ENCODE measurements at places on chromosomes 4 and X.

DNA sequence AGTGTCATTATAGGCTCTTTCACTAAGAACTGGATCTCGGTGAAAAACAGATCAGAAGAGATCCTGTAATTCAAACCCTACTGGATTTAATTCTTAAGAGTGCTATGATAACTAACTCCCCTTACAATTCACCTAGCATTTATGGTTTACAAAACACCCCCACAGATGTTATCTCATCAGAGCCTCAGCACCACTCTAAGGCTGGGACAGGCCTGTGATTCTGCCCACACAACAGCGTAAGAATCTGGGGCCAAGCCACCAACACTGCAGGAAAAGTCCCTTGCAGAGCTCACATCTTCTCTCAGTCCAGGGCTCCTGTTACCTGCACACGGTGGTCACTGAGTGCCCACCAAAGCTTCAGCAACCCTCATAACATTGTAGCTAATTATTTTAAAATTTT is 8.9 kb downstream of the MFAP3L start:
- no peak for DNase-seq

GRCh38 chr4:24013668-24014422 is 124.0 kb upstream of the PPARGC1A start:
- DNase-seq, result no peak

- no peak for DNase-seq
Observed at GRCh38 chr4:150037251-150037856, 40.9 kb upstream of the DCLK2 start.

DNA sequence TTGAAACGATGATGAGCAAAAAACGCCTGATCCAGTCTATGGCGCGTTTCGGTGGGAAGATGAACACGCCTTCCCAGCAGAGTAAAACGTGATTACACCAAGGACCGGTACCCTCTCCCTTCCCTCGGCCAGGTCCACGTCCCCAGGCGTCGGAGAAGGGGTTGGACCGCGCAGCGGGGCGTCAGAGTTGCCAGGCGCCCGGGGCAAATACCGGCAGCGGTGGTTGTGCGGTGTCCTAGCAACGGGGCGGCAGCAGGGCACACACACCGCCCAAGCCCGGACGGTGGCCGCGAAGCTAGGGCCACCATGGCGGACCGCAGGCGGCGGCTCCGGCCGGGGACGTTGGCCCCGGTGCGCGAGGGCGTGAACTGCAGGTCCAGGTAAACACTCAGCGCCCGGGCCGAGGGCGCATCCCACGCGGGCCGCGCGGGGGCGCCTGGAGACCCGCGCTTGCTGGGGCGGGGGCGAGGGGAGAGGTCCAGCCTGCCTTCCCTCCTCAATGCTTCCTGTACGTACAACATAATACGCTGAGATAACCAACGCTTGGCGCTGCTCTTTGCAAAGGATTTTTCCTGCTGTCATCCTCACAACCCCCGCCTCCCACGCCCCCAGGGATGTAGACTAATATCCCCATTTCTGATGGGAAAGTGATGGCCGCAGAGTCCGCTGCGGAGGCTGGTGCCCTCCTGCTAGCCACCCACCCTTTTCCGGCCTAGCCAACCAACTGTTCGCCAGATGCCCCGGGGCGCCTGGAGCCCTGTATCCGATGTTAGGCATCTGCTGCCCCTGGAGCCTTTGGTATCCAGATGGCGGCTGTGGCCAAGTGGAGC is at the start of gene FAM47E:
FAM47E (plus strand) TSS at position 281 of the 830 bp plus-strand sequence; CDS start at position 307, 26 bp downstream.
- peak; percentile 55 for DNase-seq

DNA sequence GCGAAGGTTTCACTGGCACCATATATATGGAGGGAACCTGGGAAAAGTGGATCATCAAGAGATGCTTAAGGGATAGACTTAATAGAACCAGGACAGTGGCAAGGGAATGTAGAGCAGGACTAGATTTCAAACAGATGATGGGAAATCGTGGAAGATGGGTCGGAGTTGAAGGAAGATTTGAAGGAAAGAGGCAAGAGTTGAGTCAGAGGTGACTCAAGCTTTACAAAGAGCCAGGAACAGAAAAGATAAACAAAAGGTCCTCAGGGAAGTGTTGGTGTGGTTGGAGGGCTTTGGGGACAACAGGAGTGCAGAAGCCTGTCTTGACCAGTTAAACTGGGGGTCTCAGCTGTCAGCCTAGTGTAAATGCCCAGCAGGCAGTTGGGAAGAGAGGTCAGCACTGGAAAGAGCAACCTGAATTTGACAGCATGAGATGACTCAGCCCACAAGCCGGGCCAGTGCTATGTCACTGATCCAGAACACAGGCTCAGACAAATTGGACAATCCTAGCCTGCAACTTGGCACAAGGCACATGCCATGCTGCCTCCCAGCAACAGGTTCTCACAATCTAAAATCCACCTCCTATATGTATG is 230.5 kb downstream of the IDS start:
- no peak for DNase-seq

DNA sequence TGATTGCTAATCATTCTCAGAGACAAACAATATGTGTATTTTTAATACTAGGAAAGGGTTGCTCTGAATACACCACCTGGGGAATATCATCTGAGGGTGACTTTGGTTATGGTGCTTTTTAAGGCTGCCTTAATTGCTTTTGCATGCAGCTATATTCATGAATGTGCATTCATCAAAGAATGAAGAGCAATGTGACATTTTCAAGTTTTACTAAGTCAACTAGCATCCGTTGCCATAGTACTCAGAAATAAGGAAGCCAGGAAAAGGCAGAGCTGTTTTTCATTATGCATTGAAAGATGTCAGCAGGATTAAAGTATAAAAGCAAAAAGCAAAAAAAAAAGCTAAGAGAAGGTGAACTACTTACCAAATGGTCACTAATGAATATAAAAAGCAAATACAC is 67.4 kb upstream of the PCDH18 start:
- no peak for DNase-seq

GRCh38 chrX:130895299-130895698 is 7.7 kb downstream of the ENOX2 start:
- no peak for DNase-seq

GRCh38 chrX:9458516-9459078 is 6.3 kb upstream of the TBL1X start:
- no peak for DNase-seq

DNA sequence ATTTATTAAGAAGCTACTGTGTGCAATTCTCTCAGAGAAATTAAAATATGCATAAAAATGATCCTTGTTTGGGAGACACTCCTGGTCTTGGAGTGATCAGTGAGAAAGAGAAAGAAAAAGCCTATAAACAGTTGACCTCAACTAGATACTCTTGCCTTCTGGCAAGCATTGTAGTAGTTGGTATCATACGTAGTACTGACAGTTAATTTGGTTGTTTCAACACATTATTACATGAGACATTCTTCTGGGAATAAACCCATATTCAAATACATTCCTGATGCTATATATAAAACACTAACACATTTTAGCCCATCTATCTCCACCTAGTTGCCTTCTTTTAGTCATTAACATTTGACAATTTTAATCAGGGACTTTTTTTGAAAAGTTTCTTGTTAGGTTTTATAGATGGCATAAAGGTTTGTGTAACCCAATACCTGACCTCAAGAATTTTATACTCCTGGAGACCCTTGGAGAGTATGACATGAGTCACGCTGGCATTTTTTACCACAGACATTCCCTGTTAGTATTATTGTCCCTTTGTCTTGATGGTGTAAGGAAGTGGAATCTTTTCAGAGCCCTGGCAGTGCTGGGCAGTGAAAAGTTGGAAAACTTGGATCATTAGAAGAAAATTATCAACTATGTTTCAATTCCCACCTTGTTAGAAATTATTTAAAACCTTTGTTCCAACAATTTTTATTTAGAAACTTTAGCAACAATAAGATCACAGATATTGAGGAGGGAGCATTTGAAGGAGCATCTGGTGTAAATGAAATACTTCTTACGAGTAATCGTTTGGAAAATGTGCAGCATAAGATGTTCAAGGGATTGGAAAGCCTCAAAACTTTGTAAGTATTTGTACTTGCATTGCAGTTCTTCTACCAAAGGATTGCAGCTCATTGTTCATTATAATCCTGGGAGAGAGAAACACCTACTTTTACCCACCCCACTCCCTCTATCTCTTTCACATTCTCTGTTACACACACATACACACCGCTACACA is 167.1 kb upstream of the PACRGL start:
- DNase-seq, result no peak

GRCh38 chr4:111921714-111922113 is 223.5 kb upstream of the FAM241A start:
- no peak for DNase-seq

GRCh38 chr4:69576251-69576877 is 63.1 kb downstream of the UGT2A2 start:
- no peak for DNase-seq

GRCh38 chr4:138405934-138406567 is 163.9 kb upstream of the SLC7A11 start:
- no peak for DNase-seq

DNA sequence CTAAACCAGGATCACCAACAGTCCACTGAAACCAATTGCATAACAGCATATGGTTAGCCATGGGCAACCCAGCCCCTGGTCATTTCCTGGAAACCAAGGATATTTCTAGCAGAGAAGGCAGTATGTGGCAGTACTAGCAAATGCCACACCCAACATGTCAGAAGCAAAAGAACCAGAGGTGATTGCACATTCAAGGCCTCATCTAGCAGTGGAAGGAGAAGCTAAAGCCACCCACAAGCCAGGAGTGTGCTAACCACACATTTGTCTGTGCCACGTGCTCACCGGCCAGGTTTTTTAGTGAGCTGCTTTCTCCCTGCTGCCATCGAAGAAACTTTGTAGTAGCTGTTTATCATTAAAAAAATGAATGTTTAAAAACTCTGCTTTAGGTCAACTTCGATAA is 42.0 kb downstream of the TEC start:
- no peak for DNase-seq

DNA sequence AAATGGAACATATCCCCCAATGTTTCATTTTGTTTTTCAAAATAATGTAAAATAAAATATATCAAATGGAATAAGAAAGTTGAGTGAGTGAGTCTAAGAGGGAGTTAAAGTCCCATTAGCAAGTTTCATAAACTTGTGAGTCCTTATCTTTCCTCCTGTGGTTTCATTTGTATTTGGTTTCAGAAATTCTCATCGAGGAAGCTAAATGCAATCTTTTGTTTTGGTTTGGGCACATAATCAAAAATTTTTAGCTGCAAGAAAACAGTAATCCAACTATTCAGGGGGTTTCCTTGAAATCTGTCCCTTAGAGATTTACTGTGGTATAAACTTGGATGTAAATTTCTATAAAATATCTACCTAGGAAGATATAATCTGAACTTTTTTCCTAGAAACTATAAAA is 124.2 kb downstream of the CAMK2D start:
- no peak for DNase-seq

DNA sequence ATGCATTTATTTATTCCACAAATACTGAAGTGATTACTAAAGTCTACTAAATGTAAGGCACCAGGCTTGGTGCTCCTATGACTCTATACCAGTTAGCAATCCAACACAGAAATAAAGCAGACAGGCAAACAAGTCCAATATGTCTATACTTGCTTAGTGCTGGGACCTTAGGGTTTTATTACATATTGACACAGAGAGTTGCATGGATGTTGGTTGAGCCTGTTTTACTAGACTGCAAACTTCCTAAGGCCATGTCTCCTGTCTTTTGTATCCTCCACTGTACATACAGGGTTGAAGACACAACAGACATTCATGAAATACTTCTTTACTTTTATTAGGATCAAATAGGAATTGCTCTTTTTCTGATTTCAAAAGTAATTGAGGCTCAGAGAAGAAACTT is 69.0 kb downstream of the LNX1 start:
- no peak for DNase-seq

DNA sequence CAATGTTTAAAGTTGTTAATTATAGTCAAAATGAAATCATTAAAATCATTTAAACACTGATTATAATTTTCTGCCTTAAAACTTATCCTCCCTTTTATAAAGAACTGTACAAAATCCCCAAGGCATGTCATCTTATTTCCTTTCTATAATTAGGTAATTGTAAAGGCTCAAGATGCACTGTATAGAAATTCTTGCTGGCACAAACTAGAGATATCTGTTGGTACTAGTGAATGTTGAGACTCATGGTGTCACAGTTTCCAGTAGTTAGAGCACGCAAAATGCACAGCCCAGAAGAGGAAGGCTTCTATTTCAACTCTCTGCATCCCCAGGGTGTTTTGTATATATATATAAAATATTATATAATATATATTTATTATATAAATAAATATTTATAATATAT is 22.7 kb upstream of the PLA2G12A start:
- DNase-seq, result no peak

DNA sequence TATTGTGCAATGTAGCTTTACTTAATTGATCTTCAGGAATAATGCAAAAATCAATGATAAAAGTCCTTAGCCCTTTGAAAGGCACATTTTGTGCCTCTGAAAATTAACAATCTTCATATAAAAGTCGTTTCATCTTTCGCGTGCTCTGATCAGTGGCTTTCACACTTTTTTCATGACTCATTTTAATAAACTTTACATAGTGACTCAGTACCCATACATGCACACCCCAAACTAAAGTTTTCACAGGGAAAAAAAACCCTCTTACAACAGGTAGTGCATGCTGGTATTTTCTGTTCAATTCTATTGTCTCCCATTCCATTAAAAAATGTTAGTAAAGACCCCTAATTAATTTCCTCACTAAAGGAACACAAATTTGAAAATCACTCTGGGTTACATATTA is 21.5 kb downstream of the RWDD4 start:
- DNase-seq, result no peak

- DNase-seq, result no peak
Observed at GRCh38 chr4:39587881-39588280, 50.8 kb downstream of the SMIM14 start.

GRCh38 chr4:100828364-100828763 is 310.5 kb upstream of the EMCN start:
- no peak for DNase-seq

- DNase-seq, result no peak
Observed at GRCh38 chr4:40395166-40395900, 60.2 kb downstream of the CHRNA9 start.

GRCh38 chr4:112951362-112952312 is 97.8 kb upstream of the ANK2 start:
- DNase-seq, result no peak

DNA sequence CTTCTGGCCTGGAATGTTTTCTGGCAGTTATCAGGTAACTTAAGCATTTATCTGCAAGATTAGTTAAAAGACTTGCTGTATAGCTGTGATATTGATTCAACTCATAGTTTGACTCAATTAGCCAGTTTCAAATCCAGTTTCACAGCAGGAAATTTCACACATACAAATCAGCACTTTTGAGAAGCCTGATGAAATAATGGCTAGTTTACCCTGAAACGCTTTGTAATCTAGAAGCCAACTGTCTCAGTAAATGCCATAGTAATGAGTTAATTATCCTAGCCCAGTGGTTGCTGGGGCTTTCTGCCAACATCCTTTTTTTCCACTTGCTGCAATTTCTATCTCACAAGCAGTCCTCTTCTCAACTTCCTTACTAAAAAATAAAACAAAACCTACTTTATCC is 53.1 kb downstream of the ARHGEF38 start:
- DNase-seq, result no peak

GRCh38 chr4:169107528-169107927 is 97.5 kb upstream of the CBR4 start:
- DNase-seq, result no peak

- DNase-seq, result no peak
Observed at GRCh38 chrX:53028678-53029077, 19.9 kb upstream of the GPR173 start.

Measured in activated CD4-positive, alpha-beta memory T cell treated with anti-CD3 and anti-CD28 coated beads for 36 hours (primary cell).